ENCODE measurements at places on chromosomes 13 and 19.
A peak's percentile ranks its signal among the peaks of the same experiment; 100 is the strongest.

DNA sequence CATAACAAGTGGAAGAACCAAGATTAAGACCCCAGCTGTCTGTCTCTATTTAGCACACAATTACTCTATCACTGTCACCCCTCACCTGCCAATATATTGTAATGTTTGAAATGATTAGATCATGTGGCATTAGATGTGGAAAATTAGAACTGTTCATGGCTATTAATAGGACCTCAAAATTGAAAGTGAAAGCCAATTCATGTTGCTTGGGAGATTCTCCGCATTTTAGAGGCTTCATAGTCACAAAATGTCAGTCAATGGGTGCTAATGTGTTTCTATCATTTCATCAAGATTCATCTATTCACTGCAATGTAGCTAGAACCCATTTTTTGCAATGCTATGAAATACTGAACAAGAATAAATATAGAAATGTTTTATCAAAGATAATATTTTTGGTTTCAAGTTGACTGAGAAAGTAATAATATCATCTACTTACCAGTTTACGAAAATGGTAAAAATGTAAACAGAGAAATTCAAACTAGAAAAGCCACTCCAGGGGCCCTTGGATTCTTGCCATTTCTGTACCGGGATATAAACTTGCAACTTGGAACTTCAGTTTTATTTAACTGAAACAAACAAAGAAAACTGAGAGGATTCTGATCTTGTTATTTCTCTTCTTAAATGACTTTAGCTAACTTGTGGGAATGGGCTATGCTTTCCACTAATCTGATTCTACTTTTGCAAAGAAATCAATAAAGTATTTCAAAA is 388.6 kb downstream of the DCT start:
- DNase-seq = no peak

- DNase-seq = no peak
Observed at GRCh38 chr19:34066007-34066643, 106.2 kb upstream of the LSM14A start.

DNA sequence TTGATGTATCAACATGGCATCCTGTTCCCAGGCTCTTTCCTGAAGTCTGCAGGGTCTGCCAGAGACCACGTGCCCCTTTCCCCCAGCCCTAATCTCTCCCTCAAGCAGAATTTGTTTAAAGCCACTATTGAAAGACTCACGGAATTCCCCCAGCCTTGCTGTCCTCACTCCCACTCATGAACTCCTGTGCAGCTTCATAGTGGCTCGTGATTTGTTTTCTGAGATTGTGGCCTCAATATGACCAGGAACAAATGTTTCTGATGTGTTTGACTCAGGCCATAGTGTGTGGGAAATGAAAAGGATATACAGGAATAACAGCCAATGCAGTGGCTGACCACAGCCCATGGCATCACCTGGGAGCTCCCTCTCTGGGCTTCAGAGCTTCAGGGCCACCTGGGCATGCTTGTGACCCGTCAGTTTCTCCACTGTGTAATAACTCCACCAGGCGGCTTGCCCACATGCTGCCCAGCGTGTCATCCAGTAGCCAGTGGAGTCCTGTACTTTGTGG is 8.1 kb upstream of the SERPINE3 start:
- DNase-seq = no peak

GRCh38 chr19:52946322-52947310 is 16.1 kb downstream of the ZNF816 start:
- DNase-seq = no peak

DNA sequence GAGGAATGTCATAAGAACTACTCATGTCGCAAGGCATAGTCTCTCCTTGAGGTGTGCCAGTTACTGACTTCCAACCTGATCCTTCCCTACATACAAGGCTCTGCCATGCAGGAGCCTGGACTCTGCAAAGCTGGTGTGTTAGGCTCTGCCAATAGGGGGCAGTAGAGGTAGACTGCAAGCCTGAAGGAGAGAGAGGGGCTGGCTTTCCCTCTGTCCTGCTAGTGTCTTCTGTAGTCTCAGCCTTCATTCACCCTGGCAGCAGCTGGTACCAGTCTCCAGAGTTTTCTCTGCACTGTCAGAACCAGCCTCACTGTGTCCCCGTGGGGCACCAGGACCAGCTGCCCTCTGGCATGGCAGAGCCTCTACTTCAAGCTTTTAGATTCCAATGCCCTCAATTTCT is 14.5 kb downstream of the SHISA2 start:
- no peak for DNase-seq

DNA sequence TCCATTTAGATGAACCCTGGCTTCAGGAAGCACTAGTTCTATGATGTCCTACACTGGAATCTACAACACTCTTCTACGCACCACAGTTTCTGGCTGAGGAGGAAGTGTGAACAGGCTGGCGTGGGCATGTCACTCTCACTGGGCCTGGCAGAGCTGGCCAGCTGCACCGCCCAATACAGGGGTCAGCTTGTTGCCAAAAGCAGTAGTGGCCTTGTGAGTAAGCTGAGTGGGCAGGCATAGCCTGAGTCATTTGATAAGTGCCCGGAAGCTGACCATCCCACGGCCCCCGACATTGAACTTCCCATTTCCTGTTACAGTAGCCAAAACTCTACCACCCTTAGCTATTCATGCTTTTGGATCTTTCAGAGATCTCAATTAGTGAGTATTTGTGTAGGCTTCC is 240.9 kb upstream of the SERP2 start:
- DNase-seq = no peak

DNA sequence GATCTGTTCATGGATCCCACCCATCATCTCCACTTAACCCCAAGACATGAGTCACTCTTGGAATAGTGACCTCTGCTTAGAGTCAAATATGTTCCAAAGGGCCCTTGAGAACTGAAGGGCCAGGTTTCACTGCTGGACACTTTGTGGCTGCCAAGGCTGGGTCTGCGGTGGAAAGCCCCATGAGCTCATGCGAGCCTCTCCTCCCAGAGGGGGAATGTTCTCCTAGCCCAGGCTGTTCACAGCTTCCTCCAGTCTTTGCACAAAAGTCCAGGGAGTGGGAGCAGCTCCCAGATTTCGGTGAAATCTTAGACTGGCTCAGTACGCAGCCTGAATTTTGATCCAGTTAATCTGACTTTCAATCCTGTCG is 732 bp upstream of the DCLK1 start:
- DNase-seq = no peak

- DNase-seq = no peak
Observed at GRCh38 chr19:15432018-15432494, 13.3 kb upstream of the AKAP8L start.

- DNase-seq = peak; percentile 72
Observed at GRCh38 chr13:30463787-30464495, 1.8 kb downstream of the HMGB1 start.

GRCh38 chr19:29618871-29619270 is 12.8 kb downstream of the POP4 start:
- no peak for DNase-seq

DNA sequence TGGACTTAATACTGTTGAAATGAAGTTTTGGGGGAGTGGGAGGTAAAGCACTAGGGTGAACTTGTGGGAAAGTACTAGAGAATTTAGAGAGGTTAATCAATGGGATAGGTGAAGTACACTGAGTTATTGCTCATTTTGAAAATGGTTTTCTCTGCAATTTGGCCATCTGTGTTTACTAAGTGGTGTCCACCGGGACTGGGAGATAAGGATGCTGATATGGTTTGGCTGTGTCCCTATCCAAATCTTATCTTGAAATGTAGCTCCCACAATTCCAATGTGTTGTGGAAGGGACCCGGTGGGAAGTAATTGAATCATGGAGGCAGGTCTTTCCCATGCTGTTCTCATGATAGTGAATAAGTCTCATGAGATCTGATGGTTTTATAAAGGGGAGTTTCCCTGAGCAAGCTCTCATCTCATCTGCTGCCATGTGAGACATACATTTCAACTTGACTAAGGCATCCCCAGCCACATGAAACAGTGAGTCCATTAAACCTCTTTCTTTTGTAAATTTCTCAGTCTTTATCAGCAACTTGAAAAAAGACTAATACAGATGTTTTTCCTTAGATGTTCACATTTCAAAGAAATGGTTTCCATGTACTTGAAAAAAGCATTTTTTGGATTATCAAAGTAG is 1569.4 kb upstream of the PRR20A start:
- DNase-seq = no peak

DNA sequence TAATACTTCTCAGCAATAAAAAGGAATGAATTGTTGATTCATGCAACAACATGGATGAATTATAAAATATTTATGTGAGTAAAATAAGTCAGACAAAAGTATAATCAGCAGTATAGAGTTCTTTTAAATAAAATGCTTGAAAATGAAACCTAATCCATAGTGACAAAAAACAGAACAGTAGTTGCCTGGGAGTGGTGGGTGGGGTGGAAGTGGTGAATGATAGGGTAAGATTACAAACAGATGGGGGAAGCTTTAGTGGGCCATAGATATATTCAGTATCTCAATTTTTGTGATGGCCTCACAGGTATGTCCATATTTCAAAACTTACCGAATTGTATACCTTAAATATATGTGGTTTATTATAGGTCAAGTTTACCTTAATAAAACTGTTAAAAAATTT is 124.9 kb upstream of the UBL3 start:
- DNase-seq = no peak

DNA sequence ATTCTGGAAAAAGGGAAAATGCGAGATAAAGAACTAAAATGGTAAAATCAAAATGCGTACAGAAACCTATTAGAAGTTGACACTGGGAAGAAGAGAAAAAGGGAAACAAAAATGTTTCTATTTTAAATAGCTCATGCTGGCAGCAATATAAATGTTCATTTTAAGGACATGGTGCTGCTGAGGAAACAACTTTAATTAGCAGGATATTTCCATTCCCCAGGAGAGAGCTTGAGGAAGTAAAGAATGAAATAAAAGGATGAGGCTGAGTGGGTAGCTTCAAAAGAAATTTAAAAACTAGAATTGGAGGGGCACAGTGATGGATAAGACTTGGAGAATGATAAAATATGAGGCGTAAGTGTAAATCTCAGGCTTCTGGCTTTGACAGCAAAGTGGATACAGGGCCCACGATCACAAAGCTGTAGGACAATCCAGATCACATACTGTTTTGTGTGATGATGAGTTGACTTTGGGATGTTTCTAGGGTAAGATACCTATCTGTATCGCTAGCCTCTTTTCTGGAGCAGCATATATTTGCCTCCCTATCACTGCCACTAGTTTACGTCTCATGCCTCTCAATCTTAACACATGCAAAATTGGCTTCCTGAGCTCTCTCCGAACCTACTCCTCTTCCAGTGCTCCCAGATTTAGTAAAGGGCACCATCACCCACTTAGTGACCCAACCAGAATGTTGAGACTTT is 571.3 kb upstream of the MIR17HG start:
- DNase-seq = no peak

DNA sequence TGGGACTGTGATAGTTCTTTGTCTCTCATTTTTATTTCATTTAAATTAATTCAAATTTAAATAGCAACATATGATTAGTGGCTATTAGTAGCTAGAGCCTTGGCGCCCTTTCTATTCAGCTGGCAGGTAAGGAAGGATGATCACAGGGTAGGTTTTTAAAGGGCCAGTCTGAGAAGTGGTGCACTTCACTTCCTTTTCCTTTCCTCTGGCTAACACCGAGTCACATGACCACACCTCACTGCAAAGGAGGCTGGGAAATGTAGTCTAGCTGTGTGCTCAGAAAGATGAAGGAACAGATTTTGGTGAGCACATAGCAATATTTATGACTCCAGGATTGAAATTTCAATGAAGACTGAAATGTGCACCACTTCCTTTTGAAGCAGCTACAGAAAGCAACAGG is 128.7 kb downstream of the TSHZ3 start:
- no peak for DNase-seq

DNA sequence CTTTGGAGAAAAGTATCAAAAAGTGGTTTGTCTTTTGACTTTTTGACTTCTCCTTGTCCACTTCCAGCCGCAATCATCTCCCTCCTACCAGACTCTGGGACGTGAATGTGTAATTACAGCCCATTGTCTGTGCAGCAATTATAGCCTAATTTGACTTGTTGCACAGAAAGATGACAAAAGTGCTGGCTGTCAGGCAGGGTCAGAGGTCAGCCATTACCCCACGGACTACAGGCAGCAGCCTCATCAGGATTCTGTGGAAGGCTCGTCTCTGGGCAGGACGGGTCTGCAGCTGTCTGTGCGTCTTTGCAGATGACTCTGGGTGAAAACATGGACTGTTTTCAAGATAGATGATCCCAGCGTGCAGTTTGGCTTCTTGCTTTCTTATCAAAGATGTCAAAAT is 102.2 kb upstream of the EDNRB start:
- no peak for DNase-seq

DNA sequence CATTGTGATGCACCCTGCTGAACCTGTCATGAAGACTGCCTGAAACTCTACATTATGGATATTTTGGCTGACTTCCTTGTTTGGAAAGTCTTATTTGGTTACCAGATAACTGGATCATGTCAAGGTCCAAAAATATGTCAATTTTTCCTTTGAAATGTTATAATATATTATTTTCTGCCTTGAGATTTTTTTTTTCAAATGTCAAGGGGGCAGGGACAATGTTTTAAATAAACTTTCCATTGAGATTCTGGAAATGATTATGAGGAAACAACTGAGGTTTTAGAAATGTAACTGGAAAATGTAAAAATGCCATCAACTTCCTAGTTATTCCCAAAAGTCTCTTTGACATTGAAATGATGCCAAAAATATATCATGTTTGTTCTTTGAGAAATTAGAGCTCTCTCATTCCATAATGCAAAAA is 117.0 kb downstream of the RFC3 start:
- no peak for DNase-seq

GRCh38 chr19:45677351-45678230 is 9.6 kb downstream of the GIPR start:
- DNase-seq = peak; percentile 73

DNA sequence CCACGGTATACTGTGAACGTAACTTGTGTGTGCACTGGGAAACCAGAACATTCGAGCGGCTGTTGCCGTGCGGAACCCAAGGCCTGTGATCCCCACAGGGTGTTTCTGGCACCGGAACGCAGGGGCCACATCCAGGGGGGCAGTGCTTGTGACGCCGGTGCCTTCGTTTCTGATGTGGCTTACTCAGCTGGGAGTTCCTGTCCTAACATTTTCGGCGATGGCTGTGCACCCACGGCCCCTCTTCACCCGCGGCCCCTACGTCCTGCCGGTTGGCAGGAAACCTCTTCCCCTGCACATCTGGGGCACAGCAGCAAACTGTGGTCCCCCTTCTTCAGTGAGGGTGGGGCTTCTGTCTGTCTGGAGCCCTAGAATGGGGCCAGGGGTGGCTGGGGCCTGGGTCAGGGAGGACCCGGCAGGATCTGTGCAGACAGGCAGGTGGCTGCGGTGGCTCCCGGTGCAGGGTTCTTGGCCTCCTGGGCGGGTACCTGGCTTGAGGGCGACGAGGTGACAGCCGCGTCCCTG is 26.2 kb downstream of the CSNK1G2 start:
- no peak for DNase-seq

DNA sequence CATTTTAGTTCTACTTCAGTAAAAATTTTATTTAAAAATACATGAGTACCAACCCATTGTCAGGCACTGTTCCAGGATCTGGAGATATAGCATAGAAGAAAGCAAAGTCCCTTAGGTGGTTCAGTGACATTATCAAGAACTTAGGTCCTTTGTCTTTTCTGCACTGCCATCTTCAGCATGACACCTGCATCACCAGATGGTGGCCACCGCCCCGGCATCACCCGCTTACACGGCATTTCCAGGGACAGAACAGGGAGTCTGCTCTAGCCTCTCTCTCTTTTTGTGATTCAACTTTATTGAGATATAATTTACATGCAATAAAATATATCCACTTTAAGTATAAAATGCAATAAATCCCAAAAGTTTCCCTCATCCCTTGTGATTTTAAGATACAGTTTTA is 23.5 kb downstream of the DYRK1B start:
- no peak for DNase-seq

Measured in activated CD4-positive, CD25-positive, alpha-beta regulatory T cell treated with anti-CD3 and anti-CD28 coated beads, Interleukin-2, amount 50 U/mL, for 72 hours (primary cell).